Right lobe of liver (tissue), 6 donors: ENCODE measurements at places on chromosomes 11 and 22. TPM values are rescaled to one million over a fixed set of nuclear protein-coding genes. Genes with fewer than 3 reads are reported as not detected.

- DNase-seq = no peak
These were observed 7.6 kb downstream of the RNH1 start for GRCh38 chr11:499201-500076.

DNA sequence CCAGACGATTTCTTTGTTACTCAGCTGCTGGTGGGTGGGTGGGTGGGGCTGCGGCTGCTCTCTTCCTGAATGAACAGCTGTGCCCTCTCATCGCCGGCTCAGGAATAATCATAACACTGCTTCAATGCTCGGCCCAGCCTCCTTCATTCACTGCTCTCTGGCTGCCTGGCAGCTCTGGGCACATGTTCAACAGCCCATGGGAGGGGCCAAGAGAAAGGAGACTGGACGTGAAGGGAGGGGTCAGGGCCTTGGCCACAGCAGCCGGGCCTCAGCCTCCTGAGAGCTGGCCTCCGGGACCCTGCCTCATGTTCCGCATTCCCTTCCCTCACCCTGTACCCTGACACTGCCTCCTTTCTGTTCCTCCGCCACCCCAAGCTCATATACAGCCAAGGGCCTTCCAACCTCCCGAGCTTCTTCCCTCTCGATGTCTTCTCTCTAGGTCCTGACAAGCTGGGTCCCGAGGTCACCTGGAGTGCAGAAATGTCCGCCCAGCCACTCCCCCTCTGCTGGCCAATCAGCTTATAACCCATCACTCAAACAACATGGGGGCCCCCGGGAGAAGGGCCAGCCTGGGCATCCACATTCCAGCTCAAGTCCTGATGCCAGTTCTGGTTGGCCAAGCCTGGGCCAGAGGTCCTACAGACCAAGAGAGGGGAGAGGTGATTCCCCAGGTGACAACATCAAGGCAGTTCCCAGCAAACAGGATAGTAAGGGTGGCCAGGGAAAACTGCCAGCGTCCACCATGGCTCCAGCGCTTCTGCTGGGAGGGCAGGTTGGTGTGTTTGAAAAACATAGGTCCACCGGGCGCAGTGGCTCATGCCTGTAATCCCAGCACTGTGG, 3.2 kb upstream of the CSDC2 start:
- DNase-seq = peak; percentile 89

GRCh38 chr11:73716153-73717056, 44.5 kb downstream of the RAB6A start:
- DNase-seq = no peak

- DNase-seq = no peak
These were observed 19.7 kb downstream of the CTR9 start for GRCh38 chr11:10770626-10771254.

- DNase-seq = no peak
These were observed 27.6 kb downstream of the HIPK3 start for GRCh38 chr11:33284818-33285217.

- no peak for DNase-seq
These were observed 6.7 kb downstream of the DUSP8 start for GRCh38 chr11:1565173-1565903.

- DNase-seq = peak; percentile 90
These were observed 15.2 kb downstream of the DDX17 start for GRCh38 chr22:38490915-38491314.

DNA sequence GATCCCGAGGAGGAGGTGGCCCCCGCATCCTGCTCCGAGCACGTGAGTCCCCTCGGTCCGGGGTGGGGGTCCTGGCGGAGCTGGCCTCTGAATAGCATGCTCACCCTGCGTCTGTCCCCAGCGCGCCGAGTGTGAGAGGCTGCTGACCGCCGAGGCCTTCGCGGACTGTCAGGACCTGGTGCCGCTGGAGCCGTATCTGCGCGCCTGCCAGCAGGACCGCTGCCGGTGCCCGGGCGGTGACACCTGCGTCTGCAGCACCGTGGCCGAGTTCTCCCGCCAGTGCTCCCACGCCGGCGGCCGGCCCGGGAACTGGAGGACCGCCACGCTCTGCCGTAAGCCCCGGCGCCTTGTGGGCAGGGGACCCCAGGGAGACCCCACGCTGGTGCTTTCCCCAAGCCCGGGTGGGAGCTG, 3.5 kb downstream of the MUC2 start:
- no peak for DNase-seq

- DNase-seq = no peak
These were observed 2.1 kb downstream of the CCDC73 start for GRCh38 chr11:32792111-32792947.

- no peak for DNase-seq
These were observed 68.6 kb upstream of the ARHGAP32 start for GRCh38 chr11:129260750-129261149.

GRCh38 chr22:27220339-27220738, 563.0 kb downstream of the MIAT start:
- no peak for DNase-seq

- no peak for DNase-seq
These were observed 67.6 kb downstream of the MPPED1 start for GRCh38 chr22:43479301-43479950.

- no peak for DNase-seq
These were observed 369.4 kb downstream of the DDX10 start for GRCh38 chr11:109034339-109034696.

DNA sequence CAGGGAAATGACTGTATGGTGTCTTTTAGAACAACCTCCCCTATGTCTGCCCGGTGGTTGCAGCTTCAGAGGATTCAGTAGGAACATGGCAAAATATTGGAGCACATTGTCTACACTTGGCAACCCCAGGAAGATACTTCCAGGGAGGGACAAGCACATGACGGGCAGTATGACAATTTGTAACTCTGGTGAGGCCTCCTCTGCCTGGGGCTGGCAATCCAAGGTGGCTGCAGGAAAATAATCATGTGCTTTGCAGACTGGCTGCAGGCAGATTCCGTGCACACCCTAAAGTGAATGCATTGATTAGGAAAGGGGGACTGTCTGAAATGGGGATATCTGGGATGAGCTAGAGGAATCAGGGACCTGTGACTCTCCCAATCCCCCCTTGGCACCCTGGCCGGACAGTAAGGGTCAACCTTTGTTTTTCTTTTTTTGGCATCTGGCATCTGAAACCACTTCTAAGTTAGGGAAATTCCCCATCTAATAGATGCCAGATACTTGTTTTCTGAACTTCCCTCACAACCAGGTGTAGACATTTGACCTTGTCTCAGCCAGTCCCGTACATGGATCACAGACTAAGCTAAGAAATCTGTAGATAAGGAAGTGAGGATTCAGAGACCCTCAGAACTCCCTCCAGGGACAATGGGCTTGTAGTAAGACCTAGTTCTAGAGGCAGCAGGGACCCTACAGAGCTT, 10.5 kb upstream of the PHOX2A start:
- no peak for DNase-seq

DNA sequence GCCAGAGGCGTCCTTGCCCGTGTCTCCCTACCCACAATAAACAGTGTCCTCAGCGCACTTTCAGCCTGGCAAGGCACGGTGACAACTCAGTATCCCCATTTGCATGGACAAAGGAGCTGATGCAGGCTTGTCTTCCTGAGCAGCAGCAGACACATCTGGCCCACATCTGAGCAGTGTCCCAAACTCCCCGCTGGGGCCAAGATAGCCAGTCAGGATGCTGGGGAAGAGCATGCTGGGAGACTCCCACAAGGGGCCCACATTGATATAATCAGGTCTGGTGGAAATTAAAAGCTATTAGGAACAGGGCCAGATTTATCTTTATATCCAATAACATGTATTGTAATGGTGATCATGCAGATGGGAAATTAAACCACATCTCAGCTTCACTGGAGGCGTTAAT, 24.7 kb downstream of the DSCAML1 start:
- no peak for DNase-seq

GRCh38 chr11:19649751-19650150, 62.9 kb upstream of the NAV2 start:
- DNase-seq = no peak

- DNase-seq = no peak
These were observed 375.1 kb downstream of the OPCML start for GRCh38 chr11:133156986-133157745.

Gene FXYD6
- total RNA-seq = 7.4 TPM

Gene POU2AF3
- total RNA-seq = 0.42 TPM

Gene FOXRED2
- 14.0 TPM for total RNA-seq

Gene POTEH
- not detected for total RNA-seq

Gene OR56A1
- not detected for total RNA-seq
